ENCODE measurements at places on chromosomes 6 and 20.
A peak's percentile ranks its signal among the peaks of the same experiment; 100 is the strongest.

- peak; percentile 19 for DNase-seq
These were observed 20.2 kb upstream of the GJE1 start for GRCh38 chr6:142112451-142113061.

- DNase-seq = no peak
These were observed 20.8 kb upstream of the SIRT5 start for GRCh38 chr6:13553646-13554045.

GRCh38 chr20:35305682-35306556, 13.7 kb upstream of the FAM83C start:
- DNase-seq = peak; percentile 60

GRCh38 chr20:9955646-9956045, 79.1 kb upstream of the ANKEF1 start:
- DNase-seq = no peak

DNA sequence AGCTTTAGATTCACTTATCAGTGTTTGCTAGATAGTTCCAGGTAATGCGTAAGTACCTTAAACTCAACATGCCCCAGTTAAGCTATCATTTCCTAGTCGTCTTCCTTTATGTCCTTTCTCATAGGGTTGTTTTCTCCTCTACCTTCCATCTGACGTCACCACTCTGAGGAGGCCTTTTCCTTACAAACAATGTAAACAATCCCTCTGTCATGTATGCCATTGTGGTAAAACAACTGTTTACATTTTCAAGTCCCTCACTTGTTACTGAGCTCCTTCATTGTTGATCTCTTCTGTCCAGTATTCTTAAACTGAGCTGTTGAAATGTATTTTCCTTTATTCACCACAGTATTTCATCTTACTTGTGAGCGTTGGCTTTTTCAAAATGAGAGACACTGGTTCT, 45.4 kb upstream of the PLCG1 start:
- no peak for DNase-seq

DNA sequence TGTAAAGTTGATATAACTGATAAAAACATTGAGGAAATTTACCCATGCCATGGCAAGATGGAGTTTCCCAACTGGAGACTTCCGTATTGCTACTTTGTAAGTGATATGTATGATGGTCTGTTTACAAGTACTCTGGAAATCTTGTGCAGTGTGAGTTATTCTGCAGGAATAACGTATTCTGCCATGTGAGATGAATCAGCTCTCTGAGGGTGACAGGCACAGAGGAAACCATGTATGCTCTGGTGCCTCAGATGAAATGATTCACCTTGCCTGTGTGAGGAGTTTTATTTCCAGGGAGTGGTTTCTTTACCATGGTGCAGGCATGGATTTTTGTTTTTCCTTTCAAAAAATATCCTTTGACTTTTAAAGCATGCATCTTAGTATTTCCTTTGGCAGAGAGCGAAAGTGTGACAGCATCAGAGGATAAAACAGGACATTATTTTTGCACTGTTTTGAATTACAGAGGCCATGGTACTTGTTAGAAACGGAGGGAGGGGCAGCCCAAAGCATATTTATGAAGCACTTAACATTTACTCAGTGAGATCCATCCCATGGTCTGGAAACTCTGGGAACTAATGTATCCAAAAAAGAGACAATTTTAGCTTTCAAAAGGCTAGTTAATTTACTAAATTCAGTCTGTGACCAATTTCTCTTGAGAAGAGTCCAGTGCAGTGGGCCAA, 36.0 kb upstream of the MTRF1L start:
- DNase-seq = no peak

DNA sequence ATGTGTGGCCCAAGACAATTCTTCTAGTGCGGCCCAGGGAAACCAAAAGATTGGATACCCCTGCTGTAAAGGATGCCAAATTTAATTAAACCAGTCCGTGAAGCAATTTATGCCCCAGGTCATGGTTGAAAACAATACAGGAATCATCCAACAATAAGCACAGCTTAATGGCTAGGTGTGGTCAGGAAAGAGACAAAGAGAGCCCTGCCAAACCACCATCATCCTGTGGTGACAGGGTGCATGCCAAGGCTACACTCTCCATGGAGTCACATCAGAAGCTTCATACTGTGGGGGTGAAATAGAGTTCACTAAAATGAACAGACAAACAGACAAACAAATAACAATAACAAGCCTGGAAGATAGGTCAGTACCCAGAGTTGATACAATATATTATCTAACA, 62.7 kb downstream of the DZANK1 start:
- DNase-seq = no peak

DNA sequence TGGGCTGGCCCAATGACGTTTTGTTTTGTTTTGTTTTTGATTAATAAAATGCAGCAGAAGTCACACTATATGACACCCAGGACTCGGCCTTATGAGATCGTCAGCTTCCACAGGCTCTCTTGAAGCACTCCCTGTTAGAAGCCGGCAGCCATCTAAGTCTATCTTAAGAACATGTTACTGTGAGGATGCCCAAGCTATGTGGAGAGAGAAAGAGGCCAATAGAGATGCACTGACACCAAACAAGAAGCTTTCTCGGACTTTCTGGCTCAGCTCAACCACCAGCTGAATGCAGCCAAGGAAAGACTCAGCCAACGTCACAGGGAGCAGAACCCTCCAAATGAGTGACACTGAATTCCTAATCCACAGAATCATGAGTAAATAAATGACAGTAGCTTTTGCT, 14.0 kb downstream of the SGK1 start:
- DNase-seq = no peak

DNA sequence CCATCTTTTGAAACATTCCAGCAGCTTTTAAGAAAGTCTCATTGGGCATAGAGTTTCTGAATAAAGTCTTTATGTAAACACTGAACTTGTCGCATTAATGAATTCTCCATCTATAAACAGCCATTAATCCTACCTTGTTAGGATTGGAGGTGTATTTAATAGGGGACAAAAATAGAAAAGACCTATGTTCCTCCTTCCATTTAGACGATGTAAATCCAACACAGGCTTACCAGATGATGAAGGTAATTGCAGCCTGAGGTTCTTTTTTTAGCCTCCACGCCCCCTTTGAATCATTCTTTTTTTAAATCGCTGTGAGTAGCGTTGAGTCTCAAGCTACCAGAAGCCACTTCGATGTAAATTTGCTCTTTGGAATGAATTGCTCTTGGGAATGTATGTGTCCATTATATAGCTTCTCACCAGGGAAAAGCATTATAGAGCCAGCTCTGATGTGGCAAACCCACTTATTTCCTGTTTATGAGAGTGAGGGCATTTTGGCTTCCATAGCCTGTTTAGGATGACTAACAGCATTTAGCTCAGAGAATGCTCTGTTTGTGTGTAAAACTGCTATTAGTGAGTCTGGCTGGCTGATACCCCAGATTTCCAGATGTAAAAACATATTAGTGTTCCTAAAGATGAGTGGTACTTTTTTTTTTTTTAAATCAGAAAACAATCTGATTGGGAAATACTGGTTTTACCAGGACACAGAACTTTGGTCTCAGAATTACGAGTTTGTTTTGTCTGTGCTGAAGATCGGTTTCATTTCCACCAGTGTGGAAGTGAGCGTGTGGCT, 74.9 kb upstream of the CLDN20 start:
- DNase-seq = no peak

GRCh38 chr6:21666201-21666691, 72.7 kb downstream of the SOX4 start:
- DNase-seq = no peak

GRCh38 chr6:68328156-68328555, 306.9 kb upstream of the ADGRB3 start:
- no peak for DNase-seq

- no peak for DNase-seq
These were observed 41.6 kb upstream of the FRMD1 start for GRCh38 chr6:168120390-168121302.

DNA sequence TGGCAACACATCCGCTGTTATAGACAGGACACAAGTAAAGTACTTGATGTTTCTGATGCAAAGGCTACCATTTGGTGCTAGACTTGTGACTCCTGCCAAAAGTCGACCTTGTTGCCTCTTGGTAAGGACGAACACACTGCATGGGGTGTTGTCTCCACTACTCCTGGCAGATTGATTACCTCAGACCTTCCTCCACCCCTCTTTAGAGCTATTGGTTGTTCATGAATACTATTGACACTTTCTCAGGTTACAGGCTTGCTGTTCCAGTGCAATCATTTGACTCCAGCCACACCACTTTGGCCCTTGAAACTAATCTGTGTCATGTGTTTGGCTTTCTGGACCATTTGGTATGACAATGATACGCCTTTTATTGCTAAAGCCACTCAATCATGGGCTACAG, 62.3 kb downstream of the TRMT11 start:
- no peak for DNase-seq

DNA sequence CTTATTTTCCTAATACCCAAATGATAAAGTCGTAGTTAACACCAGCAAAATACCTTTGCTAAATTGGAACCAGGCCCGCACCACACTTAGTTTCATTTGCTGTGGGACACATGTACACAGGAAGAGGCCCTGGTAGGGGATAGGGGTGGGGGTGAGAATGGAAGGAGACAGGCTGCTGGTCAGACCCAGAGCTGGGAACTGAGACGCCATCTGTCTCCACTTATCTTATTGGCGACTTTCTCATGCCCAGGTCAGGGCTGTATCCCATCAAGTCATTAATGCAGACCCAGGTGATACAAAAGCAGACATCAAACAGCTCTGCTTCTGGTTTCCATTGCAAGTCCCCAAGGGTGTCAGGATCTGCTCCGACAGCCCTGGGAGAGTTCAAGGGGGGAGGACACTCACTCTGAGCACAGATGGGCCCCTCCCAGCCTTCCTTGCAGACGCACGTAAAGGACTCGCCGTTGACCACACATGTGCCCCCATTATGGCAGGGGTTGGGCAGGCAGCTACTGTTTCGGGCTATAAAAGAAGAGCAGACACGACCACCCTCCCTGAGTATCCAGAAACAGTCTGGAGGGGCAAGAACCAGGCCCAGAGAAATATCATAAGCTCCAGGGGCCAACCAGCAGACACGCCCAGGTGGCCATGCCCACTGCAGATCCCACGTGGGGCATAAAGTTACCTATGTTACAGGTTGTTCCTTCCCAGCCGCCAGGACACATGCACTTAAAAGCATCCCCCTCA, 29.2 kb downstream of the JAG1 start:
- no peak for DNase-seq

DNA sequence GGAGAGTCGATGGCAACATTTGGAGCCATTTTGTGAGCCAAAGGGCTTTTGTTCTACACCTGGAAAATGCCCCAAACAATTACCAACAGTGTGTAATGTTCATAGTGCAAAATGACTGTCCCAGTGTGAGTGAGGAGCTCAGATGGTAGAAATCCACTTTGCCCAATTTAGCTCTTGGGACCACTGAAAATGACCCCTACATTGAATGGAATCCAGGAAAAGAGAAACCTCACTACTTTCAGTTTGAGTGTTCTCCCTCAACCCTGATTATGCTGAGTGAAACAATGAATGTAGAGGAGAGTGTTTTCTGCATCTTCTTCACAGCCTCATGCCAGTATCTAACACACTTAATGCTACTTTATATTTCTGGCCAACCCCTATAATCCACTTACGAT, 84.9 kb upstream of the NRN1 start:
- no peak for DNase-seq

DNA sequence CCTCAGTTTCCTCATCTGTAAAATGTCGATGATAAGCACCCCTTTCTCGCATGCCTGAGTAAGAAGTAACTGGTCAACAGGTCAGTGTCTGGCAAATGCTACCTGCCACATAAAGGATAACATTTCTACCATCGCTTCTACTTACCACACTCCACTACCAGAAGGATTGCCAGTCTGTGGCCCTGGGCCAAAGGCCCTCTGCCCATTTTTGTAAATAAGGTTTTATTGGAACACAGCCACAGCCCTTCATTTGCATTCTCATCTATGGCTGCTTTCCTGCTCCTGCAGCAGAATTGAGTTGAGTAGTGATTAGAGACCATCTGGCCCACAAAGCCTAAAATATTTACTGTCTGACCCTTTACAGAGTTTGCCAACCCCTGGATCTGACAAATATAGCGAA, 121.8 kb downstream of the TOX2 start:
- DNase-seq = no peak

DNA sequence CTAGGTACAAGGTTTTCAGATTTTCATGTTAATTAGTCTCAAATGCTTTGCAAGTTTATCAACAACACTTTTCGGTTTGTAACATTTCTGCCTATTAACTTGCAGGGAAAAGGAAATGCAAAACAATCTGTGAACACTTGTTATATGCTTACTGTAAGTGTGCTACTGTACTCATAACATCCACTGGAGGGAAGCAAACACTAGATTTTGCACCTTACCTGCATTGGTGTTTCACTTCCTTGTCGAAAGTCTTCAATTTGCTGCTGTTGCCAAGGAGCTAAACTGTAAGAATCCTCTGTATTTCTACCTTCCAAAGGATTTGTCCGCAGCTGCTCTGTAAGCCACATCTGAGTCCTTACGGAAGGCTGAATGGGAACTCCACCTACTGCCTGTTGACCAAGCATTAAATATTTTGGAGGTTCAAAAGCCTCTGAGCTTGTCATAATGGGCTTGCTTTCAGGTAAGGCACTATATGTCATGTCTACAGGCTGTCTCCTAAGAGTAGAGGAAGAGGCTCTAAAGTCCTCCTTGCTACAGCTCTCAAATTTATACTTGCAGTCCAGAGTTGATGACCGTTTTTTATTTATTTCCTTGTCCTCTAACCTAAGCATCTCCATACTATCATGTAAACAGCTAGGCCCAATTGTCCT, 17.3 kb downstream of the PLN start:
- DNase-seq = no peak

DNA sequence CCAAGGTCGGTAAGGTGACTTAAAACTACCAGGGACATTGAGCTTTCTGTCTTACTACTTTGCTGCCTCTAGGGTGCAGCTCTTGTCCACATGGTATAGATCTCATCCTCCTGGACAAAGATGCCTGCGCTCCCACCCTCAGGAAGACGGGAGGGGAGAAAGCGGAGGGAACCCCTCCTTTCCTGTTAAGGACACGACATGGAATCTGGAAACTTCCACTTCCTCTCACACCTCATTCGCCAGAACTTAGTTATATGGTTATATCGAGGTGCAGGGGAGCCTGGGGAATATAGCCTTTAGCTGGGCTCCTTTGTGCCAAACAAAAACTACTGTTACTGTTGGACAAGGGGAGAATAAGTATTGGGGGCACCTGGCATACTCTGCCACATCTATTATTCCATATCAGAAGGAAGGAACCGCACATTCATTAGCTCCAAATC, 224.3 kb upstream of the TSHZ2 start:
- no peak for DNase-seq

- DNase-seq = no peak
These were observed 10.3 kb downstream of the TOP1 start for GRCh38 chr20:41038878-41039404.

DNA sequence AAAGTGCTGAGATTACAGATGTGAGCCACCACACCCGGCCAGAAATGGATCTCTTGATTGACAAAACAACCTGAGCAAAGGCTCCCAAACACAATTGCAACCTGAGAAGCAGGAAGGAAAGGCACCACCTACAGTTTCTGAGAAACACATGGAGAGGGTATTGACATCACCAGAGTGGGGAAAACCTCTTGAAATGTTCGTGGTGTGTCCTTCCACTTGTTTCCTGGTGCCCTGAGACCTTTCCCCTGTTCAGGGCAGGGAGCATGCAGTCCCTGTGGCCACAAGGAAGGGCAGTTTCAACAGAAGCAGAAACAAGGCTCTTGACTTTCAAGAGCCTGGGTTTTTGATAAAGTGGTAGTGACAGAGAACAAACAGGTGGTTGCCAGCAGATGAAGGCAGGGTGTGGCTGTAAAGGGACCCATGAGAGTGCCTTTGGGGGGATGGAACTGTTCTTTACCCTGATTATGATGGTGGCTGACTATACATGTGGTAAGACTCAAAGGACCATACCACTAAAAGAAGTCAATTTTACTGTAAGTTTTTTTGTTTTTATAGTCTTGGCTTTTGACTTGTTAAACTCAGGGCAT, 3.2 kb upstream of the BPIFA1 start:
- no peak for DNase-seq
